ENCODE measurements at places on chromosomes 5 and 9. TPM values are rescaled to one million over a fixed set of nuclear protein-coding genes. Genes with fewer than 3 reads are reported as not detected.

MRNIP gene
- 33.3 TPM for total RNA-seq

LECT2 gene
- not detected for total RNA-seq

HSPA5 gene
- total RNA-seq: 290 TPM

ADGRV1 gene
- 0.12 TPM for total RNA-seq

DNA sequence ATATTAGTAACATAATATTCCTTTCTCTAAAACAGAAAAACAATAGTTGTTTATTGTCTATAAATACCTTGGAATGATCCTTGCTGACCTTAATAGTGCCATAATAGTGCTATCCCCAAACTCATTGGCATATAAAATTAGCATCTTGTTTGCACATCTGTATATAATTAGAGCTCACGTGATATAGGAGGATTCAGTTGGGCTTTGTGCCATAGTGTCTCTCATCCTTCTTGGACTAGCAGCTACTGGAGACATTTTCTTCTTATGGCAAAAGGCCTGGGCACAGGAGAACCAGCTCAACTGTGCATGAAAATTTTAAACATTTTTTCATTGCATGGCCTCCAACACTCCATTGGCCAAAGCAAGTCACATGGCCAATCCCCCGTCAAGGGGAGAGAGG, 342.5 kb downstream of the SPATA31D1 start:
- no peak for DNase-seq

DNA sequence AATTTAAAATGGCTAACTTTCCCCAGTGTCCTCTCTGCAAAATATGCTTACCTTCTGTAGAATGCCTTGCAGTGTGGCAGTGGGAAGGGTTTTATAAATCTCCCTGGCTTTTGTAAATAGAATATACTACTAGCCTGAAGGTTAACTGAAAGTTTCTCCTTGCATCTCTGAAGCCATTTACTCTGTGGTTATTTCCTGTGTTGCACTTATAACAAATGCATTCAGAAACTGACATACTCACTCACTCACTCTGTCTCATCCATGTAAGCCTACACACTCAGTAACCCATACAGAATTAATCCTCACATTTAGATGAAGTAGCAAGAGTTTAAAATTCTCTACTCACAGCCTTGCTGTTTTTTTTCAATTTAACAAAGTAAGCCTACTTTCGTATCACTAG, 87.1 kb upstream of the SH3GL2 start:
- no peak for DNase-seq

DNA sequence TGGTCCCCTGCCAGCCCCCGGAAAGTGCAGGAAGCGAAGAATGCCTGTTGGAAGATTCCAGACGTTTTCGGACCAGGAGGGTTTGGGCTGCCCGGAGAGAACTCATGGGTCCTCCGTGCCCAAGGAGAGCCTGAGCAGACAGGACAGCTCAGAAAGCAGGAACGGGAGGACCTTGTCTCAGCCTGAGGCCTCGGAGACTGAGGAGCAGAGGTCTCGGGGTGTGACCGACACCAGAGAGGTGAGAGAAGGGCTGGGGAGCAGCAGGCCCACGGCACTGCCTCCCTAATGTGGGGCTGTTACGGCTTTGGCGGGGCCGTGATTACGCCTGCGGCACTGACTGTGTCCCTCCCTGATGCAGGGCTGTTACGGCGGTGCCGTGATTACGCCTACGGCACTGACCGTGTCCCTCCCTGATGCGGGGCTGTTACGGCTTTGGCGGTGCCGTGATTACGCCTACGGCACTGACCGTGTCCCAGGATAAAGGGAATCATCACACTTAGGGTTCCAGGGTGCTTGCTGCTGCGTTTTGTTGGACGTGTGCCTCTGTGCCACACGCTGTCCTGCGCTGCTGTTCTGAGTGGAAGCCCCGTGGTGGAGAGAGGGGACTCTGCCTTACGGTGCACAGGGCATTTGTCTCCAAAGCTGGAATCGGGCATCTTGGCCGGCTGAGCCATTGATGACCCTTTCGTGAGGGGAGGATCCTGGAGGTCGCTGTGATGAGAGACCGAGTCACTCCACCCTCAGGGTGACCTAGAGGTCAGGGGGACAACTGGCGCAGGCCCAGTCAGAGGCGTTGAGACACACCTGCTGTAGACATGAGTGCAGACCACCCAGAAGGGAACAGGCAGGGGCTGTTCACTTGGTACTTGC, 25.7 kb downstream of the CEP72 start:
- DNase-seq: no peak

DNA sequence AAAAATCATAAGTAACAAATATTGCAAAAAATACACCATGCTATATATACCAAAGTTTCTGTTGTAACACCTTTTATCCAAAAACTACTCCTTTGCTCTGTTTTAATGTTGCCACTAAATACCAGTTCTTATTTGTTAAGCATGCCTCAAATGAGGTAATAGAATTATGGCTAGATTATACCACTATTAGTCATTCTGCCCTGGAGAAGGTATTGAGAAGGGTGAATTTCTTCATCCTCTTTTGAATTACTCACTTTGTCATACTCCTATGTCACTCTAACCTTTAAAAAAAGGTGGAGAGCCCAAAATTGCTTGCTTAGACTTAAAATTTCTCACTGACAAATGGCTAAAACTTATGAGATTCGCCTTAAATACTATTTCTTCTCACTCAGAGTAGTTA, 750.9 kb downstream of the MAT2B start:
- DNase-seq: no peak

- no peak for DNase-seq
Measured at GRCh38 chr9:129823542-129823934, 398 bp downstream of the TOR1A start.

GRCh38 chr5:124349931-124350330, 396.5 kb downstream of the ZNF608 start:
- no peak for DNase-seq

DNA sequence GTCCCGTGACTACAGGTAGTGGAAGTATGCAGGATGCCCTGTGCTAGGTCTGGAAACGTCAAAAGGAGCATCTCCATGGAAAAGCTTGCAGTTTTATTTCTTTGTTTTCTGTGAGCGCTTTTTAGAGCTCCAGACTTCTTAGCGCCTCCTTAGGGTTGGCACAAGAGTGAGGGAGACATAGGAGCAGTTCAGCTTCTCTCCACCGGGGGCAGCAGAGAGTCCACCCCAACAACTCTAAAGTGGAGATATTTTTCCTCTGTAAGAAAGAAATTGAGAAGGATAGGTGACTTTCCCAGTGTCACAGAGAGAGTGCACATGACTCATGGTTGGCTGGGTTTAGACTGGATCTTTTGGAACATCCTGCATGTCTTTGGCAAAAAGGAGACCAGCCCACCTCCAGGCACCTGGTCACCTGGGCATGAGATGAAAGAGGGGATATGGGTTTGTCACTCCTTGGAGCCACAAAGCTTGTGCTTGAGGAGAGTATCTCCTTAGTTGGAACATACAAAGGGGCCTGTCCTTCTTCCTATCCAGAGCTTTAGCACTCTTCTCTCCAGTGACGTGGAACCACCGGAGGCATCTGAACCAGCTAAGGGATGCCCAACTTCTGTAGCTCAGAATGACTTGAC, 637.7 kb downstream of the SEMA5A start:
- DNase-seq: peak; percentile 3

DNA sequence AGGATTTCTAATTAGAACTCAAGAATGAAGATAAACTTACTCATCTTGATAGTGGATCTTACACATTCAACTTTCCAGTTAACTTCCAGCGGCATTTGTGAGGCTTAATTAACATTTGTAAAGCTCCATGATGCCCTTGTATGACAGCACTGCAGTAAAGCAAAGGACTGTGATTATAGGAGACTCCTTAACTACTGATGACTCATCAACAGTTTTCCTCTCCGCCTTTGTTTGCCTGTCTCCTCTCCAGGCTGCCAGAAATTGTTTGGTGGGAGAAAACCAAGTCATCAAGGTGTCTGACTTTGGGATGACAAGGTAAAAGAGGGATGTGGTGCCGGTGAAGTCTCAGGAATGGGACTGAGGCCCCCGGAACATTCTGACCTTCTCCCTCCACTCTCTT, 20.4 kb upstream of the CYFIP2 start:
- no peak for DNase-seq

DNA sequence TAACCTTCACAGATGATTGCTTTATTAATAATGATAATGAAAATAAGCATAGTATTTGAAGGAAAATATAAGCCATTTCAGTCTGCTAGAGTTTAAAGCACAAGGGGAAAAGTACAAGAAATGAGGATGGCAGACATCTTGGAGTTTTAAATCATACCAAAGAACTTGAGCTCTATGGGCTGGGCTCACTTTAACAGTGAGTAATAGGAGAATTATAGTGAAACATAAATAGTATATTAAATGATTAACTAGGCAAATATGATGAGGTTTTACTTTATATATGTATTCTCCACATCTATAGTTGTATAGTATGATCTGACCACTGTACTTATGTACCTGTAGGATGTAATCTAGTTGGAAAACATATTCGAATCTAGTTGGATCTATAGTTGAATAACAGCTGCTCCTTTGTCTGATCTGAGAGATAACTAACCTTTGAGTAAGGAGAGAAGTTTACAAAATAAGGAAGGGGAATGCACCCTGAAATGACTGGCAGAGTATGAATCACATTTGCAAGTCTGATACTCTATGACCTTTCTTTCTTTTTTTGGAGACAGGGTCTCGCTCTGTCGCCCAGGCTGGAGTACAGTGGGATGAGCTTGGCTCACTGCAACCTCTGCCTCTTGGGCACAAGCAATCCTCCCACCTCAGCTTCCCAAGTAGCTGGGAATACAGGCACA, 17.6 kb downstream of the MEGF9 start:
- DNase-seq: no peak

DNA sequence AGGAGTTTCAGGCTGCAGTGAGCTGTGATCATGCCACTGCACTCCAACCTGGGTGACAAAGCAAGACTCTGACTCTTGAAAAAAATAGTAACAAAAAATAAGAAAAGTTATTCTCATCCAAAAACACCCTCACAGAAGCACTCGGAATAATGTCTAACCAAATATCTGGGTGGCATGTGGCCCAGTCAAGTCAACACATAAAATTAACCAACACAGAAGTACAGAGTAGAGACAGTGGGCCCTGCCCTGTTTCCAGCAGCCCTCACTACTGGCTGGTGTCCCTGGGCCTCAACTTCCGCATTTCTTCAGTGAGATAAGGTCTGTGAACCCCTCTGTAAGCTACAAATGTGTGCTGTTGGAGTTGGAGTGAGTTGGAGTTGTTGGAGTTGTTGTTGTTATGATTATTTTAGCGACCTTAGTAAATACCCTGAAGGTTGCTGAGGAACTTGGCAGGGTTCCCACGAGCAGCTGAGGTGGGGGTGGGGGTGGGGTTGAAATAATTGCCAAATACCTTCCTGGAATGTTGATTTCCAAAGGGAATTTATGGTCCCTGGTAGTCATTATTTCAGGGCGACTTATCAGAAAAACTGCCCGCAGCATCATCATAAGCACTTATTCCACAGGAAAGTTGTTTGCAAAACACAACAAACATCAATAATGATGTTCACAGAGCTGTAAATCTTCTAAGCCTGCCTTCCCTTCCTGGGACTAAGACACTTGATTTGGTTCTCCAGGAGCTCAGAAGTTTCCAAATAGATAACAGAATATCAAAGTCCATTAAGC, 30.2 kb downstream of the C5orf15 start:
- no peak for DNase-seq

Measured in activated T-cell treated with anti-CD3 and anti-CD28 coated beads, Interleukin-2, amount 50 U/mL, for 72 hours (primary cell).